ENCODE measurements at places on chromosomes 3 and 15. TPM values are rescaled to one million over a fixed set of nuclear protein-coding genes. Genes with fewer than 3 reads are reported as not detected.
A peak's percentile ranks its signal among the peaks of the same experiment; 100 is the strongest.

DNA sequence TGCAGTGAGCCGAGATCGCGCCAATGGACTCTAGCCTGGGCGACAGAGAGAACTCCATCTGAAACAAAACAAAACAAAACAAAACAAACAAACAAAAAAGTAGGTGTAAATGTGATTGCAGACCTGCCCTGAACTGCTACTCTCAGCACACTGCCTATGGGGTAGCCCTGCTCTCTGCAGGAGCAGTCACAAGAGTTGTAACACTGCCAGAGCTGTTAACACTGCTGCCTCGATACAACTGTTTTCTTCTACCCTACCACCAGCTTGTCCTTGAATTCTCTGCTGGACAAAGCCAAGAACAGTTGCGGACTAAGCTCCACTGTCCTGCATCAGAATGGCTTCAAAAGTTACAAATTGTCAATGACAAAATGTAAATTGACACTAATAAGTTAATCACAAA is 89.3 kb downstream of the ALCAM start:
- DNase-seq: no peak

GRCh38 chr3:133461291-133461690 is 61.4 kb downstream of the BFSP2 start:
- DNase-seq: no peak

- no peak for DNase-seq
These were observed 206.5 kb downstream of the XXYLT1 start for GRCh38 chr3:195064300-195064931.

DNA sequence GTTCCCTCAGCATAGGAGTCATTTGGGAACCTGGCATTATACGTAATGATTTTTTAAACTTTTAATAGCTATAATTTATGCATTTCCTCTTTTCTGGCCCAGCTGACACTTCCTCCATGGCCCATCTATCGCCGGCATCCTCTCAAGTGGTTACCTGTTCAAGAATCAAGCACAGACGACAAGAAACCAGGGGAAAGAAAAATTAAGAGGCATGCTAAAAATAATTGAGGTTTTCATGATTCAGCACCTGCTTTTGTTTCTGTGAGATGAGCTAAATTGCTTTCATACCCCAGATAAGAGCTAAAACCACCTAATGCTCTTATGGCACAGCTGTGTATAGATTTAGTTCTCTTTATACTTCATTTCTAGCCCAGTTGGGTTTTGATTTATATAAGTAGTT is 1.7 kb downstream of the SPCS1 start:
- DNase-seq: no peak

GRCh38 chr3:12984023-12984823 is 89.0 kb downstream of the IQSEC1 start:
- no peak for DNase-seq

GRCh38 chr3:111152496-111152895 is 80.9 kb downstream of the NECTIN3 start:
- no peak for DNase-seq

GRCh38 chr15:45399381-45400212 is 21.3 kb upstream of the GATM start:
- DNase-seq: no peak

DNA sequence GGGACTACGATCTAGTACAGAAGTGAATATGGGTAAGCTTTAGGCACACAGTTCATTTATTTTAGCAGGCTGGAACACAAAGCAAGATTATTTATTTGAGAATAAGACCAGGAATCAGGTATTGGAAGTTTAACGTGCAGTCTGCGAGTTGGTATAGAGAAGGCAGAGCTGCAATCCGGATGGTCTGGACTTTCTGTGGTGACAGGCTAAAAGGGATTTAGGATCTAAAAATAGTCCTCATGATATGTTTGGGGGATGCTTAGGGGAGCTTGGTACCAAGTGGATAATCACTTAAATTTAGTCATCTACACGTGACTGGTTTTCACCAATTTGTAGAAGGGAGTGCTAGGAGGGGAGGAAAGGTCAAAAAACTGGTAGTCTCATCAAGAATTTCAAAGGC is 119.4 kb downstream of the DLG1 start:
- no peak for DNase-seq

- no peak for DNase-seq
These were observed 3.4 kb downstream of the VILL start for GRCh38 chr3:37993820-37994638.

GRCh38 chr3:101702726-101703125 is 16.2 kb upstream of the RPL24 start:
- DNase-seq: no peak

GRCh38 chr15:100635406-100636071 is 33.1 kb downstream of the ASB7 start:
- no peak for DNase-seq

DNA sequence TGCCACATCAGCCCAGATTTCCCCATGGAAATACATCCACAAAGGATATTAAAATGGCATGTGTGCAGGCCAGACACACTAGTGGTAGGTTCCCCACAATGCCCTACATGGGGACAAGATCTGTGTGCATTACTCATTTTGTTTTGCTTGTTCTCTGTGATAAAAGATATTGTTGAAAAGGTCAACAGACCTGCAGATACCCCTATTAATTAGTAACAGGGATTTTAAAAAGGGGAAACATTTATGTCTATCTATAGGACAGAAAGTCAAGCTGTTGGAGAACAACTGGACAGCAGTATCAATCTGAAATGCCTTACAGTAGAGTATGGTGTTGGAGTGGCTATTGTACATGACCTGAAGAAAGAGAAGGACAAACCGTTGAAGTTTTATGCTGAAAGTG is 596.0 kb upstream of the GRM7 start:
- DNase-seq: no peak

DNA sequence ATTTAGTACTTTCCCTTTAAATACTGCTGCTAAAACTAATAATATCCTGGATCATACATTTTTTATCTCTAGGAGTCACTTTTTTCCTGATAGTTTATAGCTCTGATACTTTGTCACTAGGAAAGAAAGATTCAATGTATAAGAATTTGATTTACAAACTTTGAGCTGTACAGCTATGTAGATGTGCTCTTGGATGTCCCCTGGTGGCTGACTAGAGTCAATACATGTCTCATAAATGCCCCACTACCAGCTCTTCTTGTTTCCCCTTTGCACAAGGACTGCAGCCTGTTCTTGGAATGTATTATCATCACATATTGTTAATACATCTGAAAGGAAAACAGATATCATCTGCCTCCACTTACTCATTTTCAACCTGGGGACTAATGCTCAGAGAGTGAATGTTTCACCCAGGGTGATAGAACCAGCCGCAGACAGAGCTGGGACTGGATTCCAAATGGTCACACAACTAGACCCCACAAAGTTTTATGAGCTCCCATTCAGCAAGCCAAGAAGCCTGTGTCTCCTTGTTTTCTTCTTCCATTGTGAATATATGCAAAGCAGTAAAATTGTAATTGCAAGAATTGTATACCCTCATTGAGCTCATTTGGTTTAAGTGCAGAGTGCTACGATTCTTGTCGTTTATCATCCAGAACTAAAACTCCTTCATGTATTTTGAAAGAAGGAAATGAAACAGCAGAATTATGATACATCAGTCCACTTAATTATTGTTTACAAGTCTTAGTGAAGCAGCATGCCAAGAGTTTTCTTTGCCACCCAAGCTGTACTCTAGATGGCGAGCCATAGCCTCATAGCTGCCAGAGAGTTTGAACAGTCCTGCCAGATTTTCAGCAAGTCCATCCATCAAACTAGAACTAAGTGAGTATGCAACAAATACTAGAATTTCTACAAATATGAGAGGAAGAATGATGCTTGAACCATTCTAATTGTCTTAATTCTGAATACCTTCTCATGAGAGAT is 261.6 kb upstream of the LMCD1 start:
- DNase-seq: no peak

GRCh38 chr3:156617145-156617544 is 57.2 kb upstream of the TIPARP start:
- no peak for DNase-seq

DNA sequence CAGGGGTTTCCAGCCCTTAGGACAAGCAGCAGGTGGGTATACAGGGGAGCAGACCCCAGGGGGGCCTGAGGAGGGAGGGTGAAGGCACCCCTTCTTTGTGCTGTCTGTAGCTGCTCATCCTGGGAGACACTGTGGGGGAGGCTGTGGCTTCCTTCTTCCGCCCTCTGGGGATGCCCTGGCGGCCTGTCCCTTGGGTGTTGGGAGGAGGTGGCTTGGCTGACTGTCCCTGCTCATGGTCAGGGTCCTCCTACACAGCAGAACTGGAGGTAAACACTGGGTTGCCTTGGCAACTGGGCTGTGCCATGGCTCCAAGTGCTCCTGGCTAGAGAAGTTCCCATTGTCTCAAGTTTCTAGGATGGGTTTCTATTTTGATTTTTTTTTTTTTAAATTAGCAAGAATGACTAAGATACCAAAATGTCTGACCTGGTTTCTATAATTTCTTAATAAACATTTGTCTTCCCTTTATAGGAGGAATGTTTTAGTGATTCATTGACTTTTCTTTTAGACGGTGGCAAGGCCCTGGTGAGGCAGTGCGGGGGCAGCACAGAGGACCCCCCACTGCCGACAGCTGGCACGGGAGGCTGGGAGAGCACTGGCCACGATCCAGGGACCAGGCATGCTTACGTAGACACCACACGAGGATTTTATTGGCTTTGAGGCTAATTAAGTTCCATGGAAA is 12.4 kb downstream of the KLF13 start:
- DNase-seq: no peak

- no peak for DNase-seq
These were observed 332.3 kb downstream of the THSD4 start for GRCh38 chr15:71447328-71448250.

- no peak for DNase-seq
These were observed 567 bp downstream of the CCR2 start for GRCh38 chr3:46354478-46354877.

GRCh38 chr3:108202834-108203233 is 19.4 kb downstream of the IFT57 start:
- DNase-seq: no peak

GRCh38 chr3:2262204-2262603 is 163.5 kb downstream of the CNTN4 start:
- DNase-seq: no peak

- DNase-seq: no peak
These were observed 346.4 kb upstream of the DPPA4 start for GRCh38 chr3:109683746-109684145.

GRCh38 chr3:102536456-102536855 is 101.6 kb downstream of the ZPLD1 start:
- peak; percentile 13 for DNase-seq

DNA sequence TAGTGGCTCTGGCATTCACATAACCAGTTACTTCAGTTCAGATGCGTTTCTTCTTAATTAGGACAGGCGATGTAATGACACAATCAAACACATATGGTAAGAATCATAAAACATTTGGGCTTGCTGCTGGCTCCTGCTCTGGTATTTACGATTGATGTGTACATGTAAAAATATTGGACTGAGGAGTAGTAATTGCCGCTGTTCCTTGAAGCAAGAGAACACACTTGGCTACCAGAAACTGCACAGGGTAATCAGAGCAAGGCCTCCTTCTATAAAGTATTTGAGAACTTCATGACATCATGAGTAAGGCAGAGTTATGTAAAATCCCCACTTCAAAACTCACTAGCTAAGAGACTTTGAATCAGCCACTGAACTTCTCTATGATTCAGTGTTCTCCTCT is 158.1 kb downstream of the SSR3 start:
- DNase-seq: no peak

DNA sequence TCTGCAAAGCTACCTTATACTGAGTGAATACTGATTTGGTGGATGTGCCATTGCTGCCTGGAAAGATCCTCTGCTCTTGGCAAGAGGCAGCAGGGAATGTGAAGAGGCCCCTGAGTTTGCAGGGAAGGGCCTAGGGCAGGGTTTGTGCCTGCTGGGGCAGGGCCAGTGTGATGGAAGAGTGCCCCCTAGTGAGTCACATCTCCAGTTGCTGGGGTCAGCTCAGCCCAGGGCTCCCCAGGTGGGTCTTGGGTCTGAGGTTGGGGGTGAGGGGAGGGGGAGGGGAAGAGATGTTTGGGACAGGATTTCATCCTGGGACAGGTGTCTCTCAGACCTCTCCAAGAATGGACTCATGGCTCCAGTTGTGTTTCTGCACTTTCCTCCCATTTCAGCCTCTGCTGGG is 4.1 kb upstream of the AMOTL2 start:
- no peak for DNase-seq

DNA sequence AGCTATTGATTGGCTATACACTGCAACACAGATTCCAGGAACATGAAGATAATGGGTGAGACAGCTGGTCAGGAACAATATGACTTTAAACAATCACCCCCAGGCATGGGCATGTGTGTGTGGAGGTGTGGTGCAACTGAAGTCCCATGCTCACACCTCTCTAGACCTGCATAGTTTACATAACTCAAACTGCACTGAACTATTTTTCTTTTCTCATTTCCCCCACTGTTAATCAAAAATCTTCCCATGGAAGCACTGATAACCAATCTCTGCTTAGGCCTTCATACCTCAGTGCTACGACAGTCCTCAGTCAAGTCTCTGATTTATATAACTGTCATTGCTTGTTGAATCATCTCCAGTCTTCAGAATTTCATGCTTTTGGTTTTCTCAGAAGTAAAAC is 600.2 kb downstream of the NTRK3 start:
- no peak for DNase-seq

- peak; percentile 19 for DNase-seq
These were observed 47.2 kb upstream of the CNTN3 start for GRCh38 chr3:74661672-74662071.

DNA sequence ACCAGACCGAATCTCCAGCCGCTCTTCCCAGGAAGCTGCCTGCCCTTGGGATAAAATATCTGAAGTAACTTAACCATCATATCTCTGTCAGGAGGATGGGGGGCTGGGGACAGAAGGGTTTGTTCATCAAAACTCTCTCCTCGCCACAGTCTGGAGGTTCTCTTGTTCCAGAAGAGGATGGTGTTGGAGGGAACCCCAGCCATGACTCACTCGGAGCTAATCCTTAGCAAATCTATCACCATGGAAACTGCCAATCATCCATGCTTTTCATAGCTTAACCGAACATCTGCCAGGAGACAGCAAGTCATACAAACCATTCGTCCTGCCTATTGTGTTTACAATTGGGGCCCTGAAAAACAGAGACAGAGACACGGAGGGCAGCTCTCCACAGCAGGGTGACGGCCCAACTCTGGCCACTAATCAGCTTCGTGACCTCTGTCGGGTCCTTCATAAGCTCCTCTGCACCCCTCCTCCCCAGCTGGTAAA is 73.8 kb upstream of the HEG1 start:
- no peak for DNase-seq

GRCh38 chr15:74122403-74123130 is 7.8 kb upstream of the ISLR2 start:
- no peak for DNase-seq

DNA sequence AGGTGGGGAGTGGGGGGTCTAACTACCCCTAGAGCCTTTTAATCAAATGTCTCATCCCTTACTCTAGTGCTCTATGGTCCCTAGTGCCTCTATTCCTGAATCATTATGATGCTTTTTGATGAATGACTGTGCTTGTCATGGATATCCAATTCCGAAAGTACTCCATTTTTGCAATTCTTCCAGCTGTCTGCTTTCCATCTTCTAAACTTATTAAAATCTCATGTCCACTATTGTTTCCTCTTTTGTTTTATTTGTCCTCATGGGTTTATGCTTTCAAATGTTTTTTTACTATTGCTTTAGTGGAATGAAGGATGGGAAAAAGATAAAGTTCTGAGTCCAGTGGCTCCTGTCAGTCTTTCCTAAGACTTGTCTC is 77.2 kb upstream of the KCNMB2 start:
- no peak for DNase-seq

CRTAP gene
- 180 TPM for total RNA-seq

GRAMD1C gene
- total RNA-seq: 1.6 TPM

C2CD4A gene
- 0.35 TPM for total RNA-seq

AADAC gene
- total RNA-seq: not detected

IQSEC1 gene
- 6.4 TPM for total RNA-seq

ITIH1 gene
- not detected for total RNA-seq

CHRNA3 gene
- total RNA-seq: 0.40 TPM

CTXN2 gene
- not detected for total RNA-seq

CKMT1B gene
- 4.3 TPM for total RNA-seq

SH2D7 gene
- total RNA-seq: not detected

Data from epithelial cell of proximal tubule (primary cell).